ENCODE measurements at places on chromosomes 11 and 22. TPM values are rescaled to one million over a fixed set of nuclear protein-coding genes. Genes with fewer than 3 reads are reported as not detected.
A peak's percentile ranks its signal among the peaks of the same experiment; 100 is the strongest.

DNA sequence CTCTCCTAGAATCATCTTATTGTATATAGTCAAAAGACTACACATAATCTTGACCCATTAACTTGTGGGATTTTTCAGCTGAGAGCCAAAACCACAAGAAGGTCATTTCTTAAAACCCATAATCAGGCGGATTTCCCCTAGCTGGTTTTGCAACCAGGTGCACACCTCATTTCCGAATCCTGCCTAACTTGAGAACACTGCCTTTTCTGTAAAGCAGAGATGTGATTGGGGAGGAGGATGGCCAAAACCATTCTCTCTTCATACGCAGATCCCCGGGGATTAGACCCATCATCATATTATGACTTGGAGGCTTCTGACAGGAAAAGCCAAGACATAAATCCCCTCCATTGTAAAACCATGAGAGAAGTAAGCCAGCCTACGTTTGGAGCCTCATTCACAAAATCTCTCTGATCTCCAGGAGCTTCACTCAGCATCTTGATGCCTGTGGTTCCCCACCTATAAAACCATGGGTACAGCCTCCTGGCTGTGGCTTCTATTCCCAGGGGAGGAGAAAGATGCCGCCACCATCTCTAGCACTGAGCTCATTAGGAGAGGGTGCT, 191.3 kb downstream of the KIF18A start:
- no peak for DNase-seq

- peak; percentile 76 for DNase-seq
Observed at GRCh38 chr11:74702383-74703007, 28.7 kb downstream of the CHRDL2 start.

GRCh38 chr11:113628912-113629311, 77.2 kb downstream of the TMPRSS5 start:
- no peak for DNase-seq

DNA sequence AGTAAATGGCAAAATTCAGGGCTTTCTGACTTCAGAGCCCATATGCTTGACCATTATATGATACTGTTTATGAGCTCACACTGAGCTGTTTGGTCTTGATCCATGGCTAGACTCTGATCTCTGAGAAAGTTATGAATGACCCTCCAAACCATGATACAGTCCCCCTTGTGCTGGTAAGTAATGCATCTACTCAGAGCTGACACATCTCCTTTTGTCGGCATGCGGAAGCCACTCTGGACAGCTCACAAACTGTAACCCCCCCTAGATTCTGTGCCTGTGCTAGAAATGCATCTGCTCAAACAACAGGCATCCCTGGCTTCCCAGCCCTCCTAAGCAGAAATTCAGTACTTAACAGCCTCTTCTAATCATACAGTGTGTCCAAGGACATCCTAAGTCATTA, 150.8 kb upstream of the RAG2 start:
- DNase-seq = no peak

Gene CCT8L2
- total RNA-seq = not detected

Gene DEUP1
- not detected for total RNA-seq

Data from lung microvascular endothelial cell (primary cell).